ENCODE measurements at places on chromosomes 7 and 10.
A peak's percentile ranks its signal among the peaks of the same experiment; 100 is the strongest.

GRCh38 chr7:553636-554111 is 34.0 kb upstream of the PDGFA start:
- no peak for DNase-seq

- DNase-seq = no peak
Observed at GRCh38 chr10:121323443-121323842, 274.8 kb downstream of the FGFR2 start.

GRCh38 chr7:127766831-127767459 is 115.0 kb downstream of the SND1 start:
- DNase-seq = no peak

DNA sequence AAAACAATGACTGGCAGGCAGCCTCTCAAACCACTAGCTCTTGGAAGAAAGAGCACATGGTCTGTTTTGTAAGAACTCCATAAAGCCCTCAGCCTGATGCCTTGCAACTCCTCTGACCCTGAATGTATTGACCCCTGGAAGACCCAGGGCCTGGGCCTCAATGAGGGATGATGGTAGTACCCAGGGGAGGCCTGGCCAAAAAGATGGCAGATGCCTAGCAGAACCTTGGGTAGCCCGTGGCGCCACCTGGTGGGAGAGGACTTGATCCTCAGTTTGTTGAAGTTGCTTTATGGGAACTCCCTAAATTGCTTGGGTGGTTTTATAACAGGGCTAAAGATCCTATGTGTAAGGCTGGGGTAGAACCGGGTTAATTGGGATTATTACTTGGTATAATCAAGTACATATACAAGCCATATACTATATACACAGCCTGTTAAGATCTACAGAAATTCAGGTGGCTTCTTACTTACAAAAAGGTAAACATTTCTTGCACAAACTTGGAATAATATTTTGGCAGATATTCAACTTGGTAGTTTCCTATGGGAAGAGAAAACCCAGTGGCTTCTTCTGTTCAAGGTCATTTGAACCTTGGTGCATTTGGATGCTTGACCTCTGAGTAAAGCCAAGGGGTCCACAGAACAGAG is 95.8 kb upstream of the CACUL1 start:
- no peak for DNase-seq

- DNase-seq = no peak
Observed at GRCh38 chr7:26035552-26035951, 116.4 kb upstream of the NFE2L3 start.

DNA sequence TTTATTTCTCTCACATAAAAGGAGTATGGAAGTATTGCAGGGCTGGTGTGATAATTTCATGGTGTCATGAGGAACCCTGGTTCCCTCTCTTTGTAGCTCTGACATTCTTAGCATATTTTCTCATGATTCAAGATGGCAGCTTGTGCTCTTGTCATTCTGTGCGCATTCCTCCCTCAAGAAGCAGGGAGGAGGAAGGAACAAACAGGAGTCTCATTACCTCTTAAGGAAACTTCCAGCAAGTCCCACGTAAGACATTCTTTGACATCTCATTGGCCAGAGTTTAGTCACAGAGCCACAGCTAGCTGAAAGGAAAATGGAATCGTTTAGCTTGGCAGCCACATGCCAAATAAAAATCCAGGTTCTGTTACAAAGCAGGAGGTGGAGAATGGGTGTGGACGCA is 546.8 kb downstream of the LRMDA start:
- DNase-seq = no peak

DNA sequence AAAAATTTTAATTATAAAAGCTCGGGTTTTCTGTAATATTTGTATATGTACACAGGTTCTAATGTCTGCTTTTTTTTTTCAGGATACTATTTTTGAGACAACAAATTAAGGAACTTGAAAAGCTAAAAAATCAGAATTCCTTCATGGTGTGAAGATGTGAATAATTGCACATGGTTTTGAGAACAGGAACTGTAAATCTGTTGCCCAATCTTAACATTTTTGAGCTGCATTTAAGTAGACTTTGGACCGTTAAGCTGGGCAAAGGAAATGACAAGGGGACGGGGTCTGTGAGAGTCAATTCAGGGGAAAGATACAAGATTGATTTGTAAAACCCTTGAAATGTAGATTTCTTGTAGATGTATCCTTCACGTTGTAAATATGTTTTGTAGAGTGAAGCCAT is 57.9 kb upstream of the BAMBI start:
- no peak for DNase-seq

GRCh38 chr7:117478836-117479224 is 995 bp upstream of the CFTR start:
- DNase-seq = no peak

DNA sequence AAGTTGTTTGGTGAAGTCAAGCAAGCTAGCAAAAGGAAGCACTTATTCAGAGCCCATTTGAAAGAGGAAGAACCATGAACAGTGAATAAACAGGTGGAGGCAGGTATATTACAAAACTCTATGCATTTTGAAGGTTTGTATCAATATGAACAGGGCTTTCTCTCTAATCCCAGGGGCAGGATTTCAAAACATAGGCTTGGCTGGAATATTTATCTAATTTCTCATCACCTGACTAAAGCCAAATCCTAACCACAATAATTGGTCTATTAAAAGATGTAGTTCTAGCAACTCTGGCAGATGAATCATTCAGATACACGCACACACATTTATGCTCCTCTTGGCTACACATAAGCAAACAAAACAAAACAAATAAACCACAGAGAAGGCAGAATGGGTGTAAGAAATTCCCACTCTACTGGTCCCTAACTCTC is 554.4 kb downstream of the INHBA start:
- DNase-seq = no peak

GRCh38 chr10:12847361-12847975 is 154.0 kb downstream of the CCDC3 start:
- no peak for DNase-seq

DNA sequence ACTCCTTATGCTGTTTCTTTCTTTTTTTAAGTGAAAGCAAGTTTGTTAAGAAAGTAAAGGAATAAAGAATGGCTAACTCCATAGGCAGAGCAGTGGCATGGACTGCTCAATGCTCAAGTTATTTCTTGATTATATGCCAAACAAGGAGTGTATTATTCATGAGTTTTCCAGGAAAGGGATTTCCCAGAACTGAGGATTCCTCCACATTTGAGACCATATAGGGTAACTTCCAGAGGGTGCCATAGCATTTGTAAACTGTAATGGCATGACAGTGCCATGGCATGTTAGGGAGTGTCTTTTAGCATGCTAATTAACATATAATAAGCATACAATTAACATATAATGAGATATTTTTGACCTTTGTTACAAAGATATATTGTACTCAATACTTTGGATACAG is 1034.5 kb upstream of the PHF14 start:
- DNase-seq = no peak

- DNase-seq = no peak
Observed at GRCh38 chr7:18529239-18529638, 33.7 kb downstream of the HDAC9 start.

GRCh38 chr7:149462101-149462520 is 1.2 kb upstream of the ZNF777 start:
- no peak for DNase-seq

GRCh38 chr7:28726555-28726954 is 231.6 kb downstream of the TRIL start:
- DNase-seq = no peak

GRCh38 chr10:43225787-43226153 is 41.1 kb downstream of the RASGEF1A start:
- DNase-seq = no peak

GRCh38 chr7:80526472-80526871 is 14.6 kb upstream of the GNAT3 start:
- no peak for DNase-seq

GRCh38 chr7:22842383-22842941 is 19.8 kb upstream of the TOMM7 start:
- no peak for DNase-seq

DNA sequence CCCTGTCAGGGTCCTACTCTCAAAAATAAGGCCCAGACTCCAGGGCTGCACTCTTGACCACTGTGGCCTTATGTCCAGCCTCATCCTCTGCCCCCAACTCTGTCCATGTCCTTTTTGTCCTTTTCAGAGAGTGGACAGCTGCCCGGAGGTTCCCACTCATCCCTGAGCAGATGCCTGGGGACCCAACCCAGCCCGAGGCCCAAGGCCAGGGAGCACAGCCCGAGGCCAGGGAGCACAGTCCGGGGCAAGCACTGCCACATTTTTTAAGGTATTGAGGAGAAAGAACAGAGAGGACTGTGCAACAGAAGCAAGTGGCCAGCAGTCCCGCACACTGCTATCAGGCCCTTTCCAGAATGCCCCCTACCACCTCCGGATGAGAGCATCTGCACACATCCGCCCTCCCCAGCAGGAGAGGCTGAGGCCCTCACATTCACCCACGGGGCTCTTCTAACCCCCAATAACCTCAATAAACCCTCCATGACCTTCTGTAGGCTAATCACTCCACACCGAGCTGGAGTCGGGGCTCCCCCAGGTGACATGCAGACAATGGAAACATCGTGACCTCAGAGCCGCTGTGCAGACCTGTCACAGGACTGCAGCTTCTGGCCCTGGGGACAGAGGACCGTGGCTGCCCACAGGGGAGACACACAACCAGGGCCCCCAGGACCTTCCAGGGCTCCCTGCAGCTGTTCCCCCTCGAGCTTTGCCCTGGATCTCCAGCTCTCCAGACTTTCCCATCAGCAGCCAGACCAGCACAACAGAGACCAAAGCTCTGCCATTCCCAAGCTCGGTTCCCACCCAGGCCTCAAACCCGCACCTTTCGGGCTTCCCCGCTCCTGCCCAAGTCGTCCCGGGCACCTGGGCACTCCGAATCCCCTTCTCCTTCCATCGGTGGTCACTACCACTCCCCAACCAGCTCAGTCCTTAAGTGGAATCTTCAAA is 51.4 kb downstream of the CAMK2B start:
- DNase-seq = no peak

GRCh38 chr10:86389441-86390193 is 23.0 kb upstream of the GRID1 start:
- no peak for DNase-seq

- DNase-seq = no peak
Observed at GRCh38 chr7:44911911-44912310, 26.6 kb upstream of the PURB start.

DNA sequence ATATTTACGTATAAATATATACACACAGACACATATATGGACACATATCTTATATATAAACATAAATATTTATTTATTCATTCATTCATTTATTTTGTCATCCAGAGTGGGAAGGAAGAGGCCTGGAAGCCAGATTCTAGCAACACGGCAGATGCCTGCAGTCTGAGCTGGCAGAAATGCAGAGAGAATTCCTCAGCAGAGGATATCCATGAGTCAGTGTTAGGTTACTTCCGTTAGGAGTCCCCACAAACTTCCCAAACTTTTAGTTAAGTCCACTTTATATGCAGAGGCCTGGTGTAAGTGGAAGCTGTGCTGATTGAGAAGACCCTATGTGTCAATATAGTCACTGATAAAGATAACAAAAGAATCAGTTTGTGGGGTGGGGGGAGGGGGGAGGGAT is 89.6 kb downstream of the PPP1R17 start:
- DNase-seq = peak; percentile 14

- no peak for DNase-seq
Observed at GRCh38 chr7:12727455-12728191, 40.2 kb downstream of the ARL4A start.

DNA sequence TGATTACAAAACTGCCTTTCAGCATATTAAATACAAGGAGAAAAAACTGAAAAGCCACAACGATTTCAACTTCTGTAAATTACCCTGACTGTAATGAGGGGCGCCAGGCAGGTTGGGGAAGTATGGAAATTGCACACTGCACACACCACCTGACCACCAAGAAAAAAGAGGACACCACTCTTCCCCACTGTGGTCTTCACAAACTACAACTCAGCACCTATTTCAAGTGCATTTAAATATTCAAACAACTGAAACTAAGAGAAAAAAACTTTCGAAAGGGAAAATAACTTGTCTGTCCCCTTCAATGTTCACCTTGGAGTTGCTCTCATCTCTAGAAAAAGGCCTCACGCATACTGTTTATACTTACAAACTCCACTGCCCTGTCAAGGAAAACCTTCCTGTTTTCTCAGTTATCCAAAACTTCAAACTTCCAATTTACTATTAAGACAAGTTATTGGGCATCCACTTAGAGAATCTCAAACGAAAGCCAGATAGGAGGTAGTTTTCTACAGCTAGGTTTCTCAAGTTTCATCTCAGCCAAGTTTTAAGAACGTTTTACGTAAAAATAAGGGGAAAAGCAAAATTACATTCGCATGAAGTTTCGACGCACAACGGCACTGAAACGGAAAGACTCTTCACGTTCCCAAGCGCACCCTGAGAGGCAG is 1.4 kb downstream of the LARP4B start:
- no peak for DNase-seq

GRCh38 chr10:118482393-118483331 is 112.8 kb downstream of the PRLHR start:
- DNase-seq = no peak
